Neural progenitor cell (in vitro differentiated cells): ENCODE measurements at places on chromosomes 7 and 10.

GRCh38 chr10:97307866-97308780 is 10.9 kb upstream of the FRAT1 start:
- DNase-seq: no peak

DNA sequence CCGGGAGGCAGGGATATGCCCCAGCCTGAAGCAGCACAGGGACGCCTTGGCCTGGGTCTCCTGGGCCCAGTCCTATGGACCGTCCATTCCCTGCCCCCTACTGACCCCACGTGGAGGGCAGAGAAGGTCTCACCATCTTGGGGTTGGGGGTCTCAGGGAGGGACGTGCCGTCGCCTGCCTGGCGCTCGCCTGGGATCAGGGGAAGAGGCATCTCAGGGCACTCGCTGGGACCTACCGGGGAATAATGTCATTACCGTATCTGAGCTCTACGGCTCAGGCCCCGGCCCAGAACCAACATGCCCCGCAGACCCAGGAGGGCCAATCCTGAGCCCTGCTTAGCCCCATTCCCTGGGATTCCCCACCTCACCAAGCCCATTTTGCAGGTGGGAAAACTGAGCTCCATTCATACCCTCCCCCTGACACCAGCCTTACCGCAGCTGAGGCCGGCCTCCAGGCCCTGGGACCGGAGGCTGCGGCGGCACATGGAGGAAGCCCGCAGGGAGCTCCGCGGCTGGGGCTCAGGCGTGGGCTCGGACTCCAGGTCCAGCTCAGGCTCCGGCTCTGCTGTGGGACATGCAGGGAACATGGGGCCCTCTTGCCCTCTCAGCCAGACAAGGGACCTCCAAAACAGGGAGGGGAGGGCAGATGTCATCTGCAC is 40.7 kb downstream of the GRID2IP start:
- DNase-seq: no peak

DNA sequence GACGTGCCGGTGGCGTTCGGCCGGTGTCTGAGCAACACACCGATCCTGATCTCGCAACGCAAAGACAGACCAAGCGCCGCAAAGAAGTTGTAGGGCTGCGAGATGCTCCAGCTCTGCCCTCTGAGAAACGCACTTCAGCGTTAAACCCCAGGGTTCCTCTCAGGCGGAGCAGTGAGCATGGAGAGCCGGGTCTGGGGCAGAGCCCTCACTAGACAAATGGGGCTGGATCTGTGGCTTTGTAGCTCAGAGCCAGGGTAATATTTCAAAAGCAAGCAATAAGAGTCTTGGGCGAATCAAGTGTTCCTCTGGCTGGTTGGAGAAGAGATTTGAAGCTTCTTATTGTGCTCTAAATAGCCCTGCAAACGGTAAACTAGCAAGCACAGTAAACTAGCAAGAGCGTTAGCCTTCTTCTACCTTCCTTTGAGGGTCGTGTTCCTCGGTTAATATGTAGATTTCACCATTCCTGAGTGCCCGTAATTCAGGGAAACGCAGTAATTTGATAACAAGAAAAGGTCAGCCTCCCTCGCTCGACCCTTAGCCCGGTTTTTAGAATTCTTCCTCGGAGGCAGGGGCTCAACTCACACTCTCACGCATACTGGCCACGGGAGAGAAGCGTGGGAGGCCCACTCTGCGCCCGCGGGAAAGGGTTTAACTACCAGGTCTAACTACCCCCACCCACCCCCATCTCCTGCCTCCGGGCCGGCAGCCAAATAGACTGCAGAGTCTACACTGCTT is 6.7 kb downstream of the SKAP2 start:
- peak; percentile 77 for DNase-seq

DNA sequence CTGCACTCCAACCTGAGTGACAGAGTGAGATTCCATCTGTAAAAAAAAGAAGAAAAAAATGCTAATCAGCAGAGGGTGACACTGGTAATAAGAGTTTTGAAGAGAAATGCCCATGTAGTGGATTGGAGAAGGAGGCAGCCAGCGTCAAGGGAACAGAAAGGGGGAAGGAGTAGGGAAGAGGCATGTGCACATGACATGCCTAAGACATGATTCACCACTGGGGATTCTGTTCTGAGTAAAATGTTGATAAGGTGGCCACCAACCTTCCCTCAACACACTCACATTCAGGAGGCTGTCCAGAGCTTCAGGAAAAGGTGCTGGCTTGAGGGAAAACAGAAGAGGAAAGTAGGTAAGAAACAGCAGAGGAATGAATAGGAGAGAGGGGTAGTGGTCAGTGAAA is 39.9 kb downstream of the AKR1D1 start:
- DNase-seq: no peak

- DNase-seq: no peak
Observed at GRCh38 chr7:155523168-155523675, 23.1 kb downstream of the CNPY1 start.

- DNase-seq: no peak
Observed at GRCh38 chr7:8753355-8753754, 319.9 kb downstream of the NXPH1 start.

DNA sequence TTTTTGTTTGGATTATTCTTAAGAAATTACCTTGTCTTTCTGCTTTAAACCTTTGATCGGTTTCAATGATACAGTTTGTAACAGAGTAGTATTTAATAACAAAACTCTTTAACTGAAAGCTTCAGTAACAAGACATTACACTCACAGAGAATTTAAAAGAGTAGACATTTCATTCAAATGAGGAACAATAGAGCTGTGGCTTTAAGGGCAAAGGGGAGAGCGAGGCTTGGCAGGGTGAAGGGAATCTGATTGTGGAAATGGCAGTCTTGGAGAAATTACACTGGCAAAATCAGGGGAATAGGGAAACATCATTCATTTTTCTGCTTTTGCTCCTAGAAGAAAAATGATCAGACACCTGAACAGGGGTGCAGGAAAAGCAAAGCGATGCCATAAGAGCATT is 5.1 kb upstream of the HIPK2 start:
- peak; percentile 28 for DNase-seq

GRCh38 chr10:31017534-31018355 is 13.9 kb downstream of the ZNF438 start:
- DNase-seq: no peak

- no peak for DNase-seq
Observed at GRCh38 chr10:34760606-34761005, 54.5 kb downstream of the PARD3 start.

- DNase-seq: peak; percentile 32
Observed at GRCh38 chr7:149830997-149831740, 7.0 kb upstream of the ZNF862 start.

- no peak for DNase-seq
Observed at GRCh38 chr7:158098125-158099030, 489.2 kb downstream of the PTPRN2 start.

GRCh38 chr10:121088524-121088923 is 237.4 kb downstream of the WDR11 start:
- peak; percentile 65 for DNase-seq

- DNase-seq: no peak
Observed at GRCh38 chr7:147810269-147810668, 780.3 kb upstream of the C7orf33 start.

GRCh38 chr7:68547181-68547580 is 1051.1 kb upstream of the AUTS2 start:
- no peak for DNase-seq

GRCh38 chr7:137507096-137507495 is 163.6 kb upstream of the PTN start:
- no peak for DNase-seq

DNA sequence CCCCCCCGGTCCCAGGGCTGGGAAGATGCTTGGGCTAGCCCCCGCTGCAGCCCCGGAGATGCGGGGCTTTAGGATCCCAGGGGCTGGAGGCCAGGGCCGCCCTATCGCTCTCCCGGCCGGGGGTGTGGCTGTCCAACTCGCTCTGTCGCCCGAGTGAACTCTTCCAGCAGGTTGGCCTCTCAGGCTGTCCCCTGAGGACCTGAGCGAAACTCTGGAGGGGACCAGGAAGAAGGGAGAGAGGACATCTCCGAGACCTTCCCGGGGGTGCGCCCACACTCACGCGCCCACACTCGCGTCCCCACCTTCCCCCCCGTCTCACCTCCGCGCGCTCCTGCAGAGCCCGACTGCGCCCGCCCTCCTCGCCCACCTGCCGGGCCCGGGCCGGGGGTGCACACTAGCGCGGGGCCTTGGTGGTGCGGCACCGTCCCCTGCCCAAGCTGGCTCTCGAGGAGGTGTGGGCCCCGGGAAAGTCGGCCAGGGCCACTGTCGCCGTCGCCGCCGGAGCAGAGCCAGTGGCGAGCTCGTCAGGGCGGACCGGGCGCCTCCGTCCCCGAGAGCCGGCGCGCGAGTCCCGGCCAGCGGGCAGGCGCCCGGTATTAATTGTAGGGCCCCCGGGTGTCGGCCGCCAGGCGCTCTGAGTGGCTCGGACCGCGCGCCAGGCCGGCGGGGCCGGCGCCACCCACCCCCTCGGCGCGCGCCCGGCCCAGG is 101.7 kb upstream of the SVIL start:
- DNase-seq: peak; percentile 84

GRCh38 chr7:95141755-95142154 is 182.6 kb downstream of the PON1 start:
- DNase-seq: no peak

DNA sequence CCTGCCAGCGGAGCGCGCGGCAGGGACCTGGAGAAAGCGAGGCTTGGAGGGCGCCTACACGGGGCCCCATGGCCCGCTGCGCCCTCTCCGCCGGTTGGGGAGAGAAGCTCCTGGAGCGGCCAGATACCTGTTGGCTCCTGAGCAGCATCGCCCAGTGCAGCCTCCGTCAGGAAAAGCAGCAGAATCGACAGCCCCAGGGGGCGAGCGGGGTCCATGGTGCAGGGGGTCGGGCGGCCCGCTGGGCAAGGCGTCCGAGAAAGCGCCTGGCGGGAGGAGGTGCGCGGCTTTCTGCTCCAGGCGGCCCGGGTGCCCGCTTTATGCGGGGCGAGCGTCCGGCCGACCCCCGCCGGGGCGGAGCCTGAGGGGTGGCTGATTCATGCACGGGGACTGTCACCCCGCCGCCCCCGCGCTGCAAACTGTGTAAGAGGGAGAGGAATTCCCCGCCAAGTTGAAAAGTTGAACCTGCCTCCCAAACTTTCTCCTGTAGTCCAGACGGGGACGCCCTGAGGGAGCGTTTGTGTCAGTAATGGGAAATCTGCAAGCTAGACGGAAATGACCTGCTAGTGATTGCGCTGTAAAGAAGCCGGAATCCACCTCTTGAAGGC is at the start of gene TFPI2:
Gene TFPI2 (minus strand): TSS at position 290 of the 605 bp plus-strand sequence. CDS start 75 bp downstream, at position 215.
- DNase-seq: peak; percentile 63

- no peak for DNase-seq
Observed at GRCh38 chr10:5506751-5507648, 7.6 kb upstream of the CALML5 start.

- DNase-seq: peak; percentile 42
Observed at GRCh38 chr10:86671985-86672710, 3.8 kb downstream of the LDB3 start.

- no peak for DNase-seq
Observed at GRCh38 chr7:46047581-46047980, 126.5 kb upstream of the IGFBP3 start.

DNA sequence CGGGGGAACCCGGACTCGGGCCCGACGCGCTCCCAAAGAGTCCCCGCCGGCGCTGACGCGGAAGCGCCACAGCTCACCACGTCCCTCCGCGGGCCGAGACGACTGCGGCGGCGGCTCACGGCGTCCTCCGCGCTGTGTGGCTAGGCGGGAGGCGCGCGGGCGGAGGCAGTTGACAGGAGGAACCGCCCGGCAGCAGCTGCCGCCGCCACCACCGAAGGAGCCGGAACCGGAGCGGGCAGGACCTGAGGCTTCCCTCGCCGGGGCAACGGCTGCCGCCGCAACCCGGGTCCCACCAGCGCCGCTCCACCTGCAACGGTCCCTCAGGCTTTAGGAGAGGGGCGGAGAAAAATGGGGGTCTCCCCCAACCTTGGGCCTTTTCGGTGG is 334 bp downstream of the ZNF800 start:
- DNase-seq: peak; percentile 78

GRCh38 chr7:66529883-66530610 is 98.6 kb upstream of the KCTD7 start:
- peak; percentile 36 for DNase-seq

- DNase-seq: no peak
Observed at GRCh38 chr7:39265641-39266591, 288.2 kb downstream of the POU6F2 start.

DNA sequence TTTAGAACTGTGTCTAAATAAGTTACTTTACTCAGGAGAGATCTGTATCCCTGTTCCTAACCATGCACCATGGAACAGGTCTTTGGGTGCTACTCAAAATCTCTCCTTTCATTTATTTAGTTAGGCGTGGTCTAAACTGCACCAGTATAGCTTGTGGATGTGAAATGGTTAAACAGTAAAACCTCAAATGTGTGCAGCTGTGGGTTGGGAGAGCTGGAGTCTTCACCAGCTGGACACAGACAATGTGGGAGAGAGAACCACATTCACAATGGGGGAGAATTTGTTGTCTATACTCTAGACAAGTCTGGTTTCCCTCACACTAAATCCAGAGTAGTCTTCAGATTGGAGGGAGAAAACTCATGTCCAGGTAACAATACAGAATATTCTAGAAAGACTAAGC is 31.2 kb upstream of the IKZF1 start:
- no peak for DNase-seq

GRCh38 chr7:31129067-31129466 is 77.0 kb downstream of the ADCYAP1R1 start:
- DNase-seq: peak; percentile 20

DNA sequence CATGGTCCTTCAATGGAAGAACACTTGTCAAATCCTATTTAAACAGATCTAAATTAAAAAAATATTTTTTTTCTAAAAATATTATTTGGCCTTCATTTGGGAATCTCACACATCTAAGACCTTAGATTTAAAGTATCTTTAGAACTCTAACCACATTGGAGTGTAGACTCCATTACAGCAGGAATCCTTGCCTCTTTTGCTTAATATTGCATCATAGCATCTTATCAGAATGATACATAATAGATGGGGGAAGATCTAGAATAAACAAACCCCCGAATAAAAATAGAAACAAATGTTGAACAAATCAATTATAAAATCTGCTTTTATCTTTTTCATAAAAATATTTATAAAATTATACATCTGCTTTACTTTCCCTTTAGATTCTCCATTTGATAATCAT is 27.6 kb upstream of the EPC1 start:
- DNase-seq: no peak

DNA sequence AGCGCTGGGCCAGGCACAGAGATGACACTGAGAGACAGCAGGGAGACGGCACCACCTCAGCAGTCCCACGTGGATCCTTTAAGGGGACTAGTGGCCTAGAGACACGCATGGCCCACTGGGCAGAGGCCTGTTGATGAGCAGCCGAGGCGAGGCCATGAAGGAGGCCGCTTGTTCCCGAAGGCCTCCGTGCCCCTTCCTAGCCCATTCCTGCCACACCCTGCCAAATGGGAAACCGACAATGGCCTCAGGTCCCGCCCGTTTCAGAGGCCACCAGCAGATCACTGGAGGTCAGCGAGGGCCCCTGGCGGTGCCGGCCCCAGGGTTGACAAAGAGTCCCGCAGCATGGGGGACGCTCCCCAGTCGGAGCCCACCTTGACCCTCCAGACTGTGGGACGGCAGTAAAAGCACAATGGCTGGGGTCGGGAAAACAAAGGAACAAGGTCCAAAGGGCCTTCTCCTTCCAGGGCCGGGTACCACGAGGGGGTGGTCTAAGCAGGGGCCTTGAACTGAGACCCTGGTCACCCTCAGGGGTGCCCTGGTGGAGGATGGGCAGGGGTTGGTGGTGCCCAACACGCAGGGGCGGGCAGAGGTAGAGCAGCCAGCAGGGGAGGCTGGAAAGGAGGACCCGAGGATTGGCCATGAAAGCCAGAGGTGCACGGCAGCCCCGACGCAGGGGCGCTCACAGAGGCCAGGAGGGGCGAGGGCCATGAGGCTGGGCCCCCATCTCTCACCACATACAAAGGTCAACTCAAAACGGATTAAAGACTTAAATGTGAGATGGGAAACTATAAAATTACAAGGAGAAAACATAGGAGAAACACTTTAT is 19.9 kb upstream of the CNPY1 start:
- no peak for DNase-seq
